Progenitor cell of endocrine pancreas (in vitro differentiated cells): ENCODE measurements at places on chromosomes 4 and X.

GRCh38 chr4:140240237-140240636 is 86.3 kb upstream of the MAML3 start:
- no peak for DNase-seq

- DNase-seq = no peak
These were observed 110.1 kb downstream of the LARP7 start for GRCh38 chr4:112747036-112747435.

- DNase-seq = no peak
These were observed 224.9 kb downstream of the KIT start for GRCh38 chr4:54882616-54883015.

DNA sequence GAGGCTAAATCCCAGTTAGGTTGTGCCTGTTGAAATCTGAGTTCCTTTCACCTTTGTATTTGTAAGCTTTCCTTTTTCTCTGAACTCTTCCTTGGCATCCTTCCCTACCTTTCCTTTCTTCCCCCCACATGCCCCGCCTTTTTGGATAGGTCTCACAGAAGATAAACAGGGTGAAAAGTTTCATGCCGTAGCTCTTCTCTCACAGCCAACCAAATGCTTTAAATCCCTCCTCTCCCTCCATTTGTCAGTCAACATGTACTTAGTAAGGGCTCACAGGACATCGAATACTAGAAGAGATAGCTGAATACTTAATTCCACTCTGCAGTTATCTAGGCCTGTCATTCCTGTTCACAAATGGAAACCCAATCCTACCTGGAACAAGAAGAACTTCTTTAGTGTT is 107.1 kb upstream of the BMPR1B start:
- no peak for DNase-seq

DNA sequence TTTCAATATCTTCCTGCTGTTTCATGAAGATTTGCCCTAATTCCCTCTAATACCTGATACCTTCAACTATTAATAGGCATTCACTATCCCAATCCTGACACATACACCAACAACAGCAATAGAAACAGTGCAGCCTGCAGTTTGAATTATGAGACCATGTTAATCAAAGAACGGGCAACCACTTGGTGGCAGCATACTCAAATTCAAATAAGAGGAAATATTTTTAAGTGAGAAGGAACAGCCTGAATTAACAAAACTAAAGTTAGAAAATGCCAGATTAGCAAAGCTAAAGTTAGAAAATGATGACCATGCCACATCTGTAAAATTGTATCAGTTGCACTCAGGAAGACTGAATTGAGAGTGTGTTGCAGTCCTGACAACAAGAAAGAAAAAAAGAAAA is 204.9 kb downstream of the SMARCA1 start:
- DNase-seq = no peak
